ENCODE measurements at places on chromosomes 16 and 17. TPM values are rescaled to one million over a fixed set of nuclear protein-coding genes. Genes with fewer than 3 reads are reported as not detected.

The HLF gene
- 1.3 TPM for total RNA-seq

The DHRS7C gene
- total RNA-seq, result not detected

The SKAP1 gene
- total RNA-seq, result not detected

The PRSS36 gene
- total RNA-seq, result 2.1 TPM

The PLLP gene
- total RNA-seq, result under 0.01 TPM
